ENCODE measurements at places on chromosomes 16 and 17. TPM values are rescaled to one million over a fixed set of nuclear protein-coding genes. Genes with fewer than 3 reads are reported as not detected.
A peak's percentile ranks its signal among the peaks of the same experiment; 100 is the strongest.

DNA sequence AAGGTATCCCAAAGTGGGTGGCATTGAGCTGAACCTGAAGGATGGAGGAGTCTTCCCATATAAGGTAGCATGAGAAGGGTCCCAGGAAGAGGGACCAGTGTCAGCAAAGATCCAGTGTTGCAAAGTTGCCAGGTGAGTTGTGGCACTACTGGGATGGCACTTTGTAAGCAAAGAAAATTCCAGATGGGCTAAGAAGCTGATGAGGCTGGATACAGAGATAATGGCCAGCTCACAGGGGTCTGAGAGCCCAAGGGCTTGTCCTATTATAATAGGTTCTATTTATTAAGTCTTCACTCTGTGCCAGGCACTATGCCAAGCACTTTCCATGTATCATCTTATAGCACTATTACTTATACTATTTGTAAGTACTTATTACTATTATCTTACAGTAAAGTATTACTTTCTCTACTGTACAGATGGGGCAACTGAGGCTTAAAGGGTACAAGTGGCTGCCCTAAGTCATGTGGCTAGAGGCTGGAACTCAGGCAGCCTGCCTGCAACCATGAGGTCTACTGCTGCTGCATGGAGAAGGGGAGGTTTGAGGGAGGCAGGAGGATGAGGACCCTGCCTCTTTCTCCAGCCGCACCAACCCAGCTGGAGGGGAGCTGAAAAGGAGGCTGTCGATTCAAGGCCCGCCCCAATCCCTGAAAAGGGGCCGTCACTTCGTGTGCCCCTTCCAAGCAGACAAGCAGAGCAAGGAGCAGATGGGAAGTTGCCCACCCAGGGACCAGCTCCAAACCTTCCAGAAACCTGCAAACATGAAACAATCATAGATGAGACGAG, 86.5 kb downstream of the C16orf78 start:
- peak; percentile 11 for DNase-seq

- DNase-seq: no peak
Observed at GRCh38 chr17:76755285-76755684, 17.4 kb downstream of the MFSD11 start.

SLC16A13 gene
- 1.4 TPM for polyA plus RNA-seq

GRCh38 chr17:42403150-42403549, 14.9 kb upstream of the STAT3 start:
- no peak for DNase-seq

MYH13 gene
- 0.68 TPM for polyA plus RNA-seq

GRCh38 chr17:58403311-58403710, 14.0 kb downstream of the RNF43 start:
- no peak for DNase-seq

GRCh38 chr16:28211758-28212531, at the start of gene XPO6:
Gene XPO6 (minus strand): TSS chr16:28211965. CDS start chr16:28211368, 597 bp downstream.
- DNase-seq: peak; percentile 99

CLEC19A gene
- polyA plus RNA-seq: not detected

- no peak for DNase-seq
Observed at GRCh38 chr16:50856991-50857390, 115.1 kb downstream of the CYLD start.

FA2H gene
- polyA plus RNA-seq: 16.2 TPM

DNA sequence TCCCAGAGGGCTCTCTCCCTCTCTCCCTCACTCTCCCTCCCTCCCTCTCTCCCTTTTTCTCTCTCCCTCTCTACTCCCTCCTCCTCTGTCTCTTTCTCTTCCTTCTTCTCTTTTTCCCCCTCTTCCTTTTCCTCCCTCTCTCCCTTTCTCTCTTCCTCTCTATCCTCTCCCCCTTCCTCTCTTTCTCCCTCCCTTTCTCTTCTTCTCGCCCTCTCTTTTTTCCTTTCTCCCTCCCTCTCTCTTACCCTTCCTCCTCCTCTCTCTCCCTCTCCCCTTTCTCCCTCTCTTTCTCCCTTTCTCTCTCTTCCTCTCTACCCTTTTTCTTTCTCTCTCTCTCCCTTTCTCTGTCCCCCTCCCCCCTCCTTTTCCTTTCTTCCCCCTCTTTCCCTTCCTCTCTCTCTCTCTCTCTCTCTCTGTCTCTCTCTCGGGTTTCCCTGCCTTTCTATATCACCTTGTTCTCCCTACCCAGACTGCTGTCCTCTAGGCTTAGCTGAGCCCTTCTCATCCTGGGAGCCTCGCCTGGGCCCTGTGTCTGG, 25.8 kb upstream of the TMEM220 start:
- DNase-seq: no peak

DNA sequence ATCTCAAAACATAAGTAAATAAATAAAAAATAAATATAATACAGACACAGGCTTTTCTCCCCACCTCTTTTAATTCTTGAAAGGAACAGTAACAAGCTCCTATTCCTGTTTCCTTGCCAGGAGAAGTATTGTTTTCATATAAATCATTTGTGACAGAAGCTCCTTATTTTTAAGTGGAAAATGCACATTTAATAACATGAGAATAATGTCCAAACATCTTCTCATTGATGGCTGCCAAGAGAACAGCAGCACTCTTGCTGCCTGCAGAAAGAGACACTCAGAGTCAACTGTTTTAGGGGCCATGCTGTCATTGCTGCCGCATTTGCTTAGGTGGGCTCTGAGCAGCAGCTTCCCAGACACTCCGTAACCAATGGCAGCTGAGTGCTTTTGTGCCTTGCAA, 580.1 kb downstream of the WWOX start:
- no peak for DNase-seq

DNA sequence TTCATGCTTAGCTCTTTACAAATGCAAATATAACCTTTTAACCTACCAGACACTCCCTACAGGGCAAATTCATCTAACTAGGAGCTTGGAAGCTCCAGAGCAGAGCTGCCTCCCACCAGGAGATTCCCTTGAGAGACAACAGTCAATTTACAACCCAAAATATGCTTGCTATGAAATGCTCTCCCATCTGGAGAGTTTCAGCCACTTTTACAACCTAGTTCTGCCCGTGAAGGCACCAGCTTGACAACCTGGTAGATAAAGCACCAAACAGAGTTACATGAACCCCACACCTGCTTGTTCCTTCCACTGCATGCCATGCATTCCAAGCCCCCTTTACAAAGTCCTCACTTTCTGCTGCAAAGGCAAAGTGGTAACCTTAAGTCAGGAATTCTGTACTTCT, 215.3 kb upstream of the KIF2B start:
- no peak for DNase-seq

ABCC12 gene
- not detected for polyA plus RNA-seq

DNA sequence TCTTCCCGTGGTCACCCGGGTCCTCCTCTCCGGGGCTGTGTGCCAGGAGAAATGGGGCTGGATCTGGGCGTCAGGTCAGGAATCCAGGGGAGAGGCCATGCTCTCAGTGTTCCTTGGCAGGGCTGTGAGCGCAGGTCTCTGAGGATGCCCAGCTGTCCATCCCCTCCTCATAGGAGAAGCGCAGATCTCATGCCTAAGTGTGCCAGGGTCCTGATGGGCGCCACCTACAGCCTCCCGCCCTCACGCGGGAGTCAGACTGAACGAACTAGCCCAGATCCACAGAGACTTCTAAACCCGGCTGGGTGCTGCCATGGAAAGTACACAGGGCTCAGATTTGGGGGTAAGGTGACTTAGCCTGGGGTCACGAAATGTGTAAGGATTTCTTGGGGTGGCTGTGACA, 24.3 kb downstream of the MGRN1 start:
- DNase-seq: no peak

CD300A gene
- polyA plus RNA-seq: 2.7 TPM

IGF2BP1 gene
- polyA plus RNA-seq: under 0.01 TPM

DNA sequence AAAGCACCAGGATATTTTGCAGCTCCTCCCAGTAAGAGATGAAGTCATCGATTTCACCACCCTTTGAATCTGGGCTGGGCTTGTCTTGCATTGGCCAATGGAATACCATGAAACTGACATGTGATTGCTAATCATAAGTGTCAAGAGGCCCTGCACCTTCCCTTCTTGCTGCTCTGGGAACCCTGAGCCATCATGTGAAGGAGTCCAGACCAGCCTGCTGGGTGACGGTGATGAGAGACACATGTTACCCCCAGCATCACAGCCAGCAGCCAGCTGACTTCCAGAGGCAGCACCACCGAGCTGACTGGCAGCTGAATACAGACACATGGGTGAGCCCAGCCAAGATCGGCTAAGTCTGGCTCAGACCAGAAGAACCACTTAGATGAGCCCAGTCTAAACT, 43.6 kb upstream of the CACNG4 start:
- no peak for DNase-seq

- no peak for DNase-seq
Observed at GRCh38 chr17:73411313-73411747, 99.5 kb upstream of the CDC42EP4 start.

DNA sequence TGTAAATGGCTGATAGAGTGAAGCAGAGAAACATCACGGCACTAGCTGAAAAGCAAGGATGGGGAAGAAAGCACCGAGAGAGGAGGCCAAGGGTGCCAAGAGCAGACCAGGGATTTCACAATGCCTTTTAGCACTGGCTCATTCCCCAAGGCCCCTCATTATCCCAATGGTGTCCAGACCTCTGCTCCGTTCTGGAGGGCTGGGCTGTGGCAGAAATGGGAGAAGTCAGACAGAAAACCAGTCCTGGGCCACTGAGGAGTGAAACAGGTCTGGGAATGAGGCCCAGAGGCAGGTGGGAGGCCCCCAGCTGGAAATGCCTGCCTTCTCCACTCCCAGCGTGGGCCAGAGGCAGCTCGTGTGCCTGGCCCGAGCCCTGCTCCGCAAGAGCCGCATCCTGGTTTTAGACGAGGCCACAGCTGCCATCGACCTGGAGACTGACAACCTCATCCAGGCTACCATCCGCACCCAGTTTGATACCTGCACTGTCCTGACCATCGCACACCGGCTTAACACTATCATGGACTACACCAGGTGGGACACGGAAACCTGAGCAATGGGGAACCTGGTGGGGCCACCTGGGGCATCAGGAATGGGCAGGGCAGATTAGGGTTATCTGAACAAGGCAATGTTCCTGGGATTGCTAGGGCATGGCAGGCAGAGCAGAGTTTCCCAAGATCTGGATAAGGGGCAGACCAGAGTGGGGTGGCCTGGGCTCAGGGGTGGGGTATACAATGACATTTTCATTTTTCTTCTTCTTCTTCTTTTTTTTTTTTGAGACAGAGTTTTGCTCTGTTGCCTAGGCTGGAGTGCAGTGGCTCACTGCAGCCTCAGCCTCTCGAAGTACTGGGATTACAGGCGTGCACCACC, 20.3 kb downstream of the ANKRD40 start:
- DNase-seq: no peak

DNA sequence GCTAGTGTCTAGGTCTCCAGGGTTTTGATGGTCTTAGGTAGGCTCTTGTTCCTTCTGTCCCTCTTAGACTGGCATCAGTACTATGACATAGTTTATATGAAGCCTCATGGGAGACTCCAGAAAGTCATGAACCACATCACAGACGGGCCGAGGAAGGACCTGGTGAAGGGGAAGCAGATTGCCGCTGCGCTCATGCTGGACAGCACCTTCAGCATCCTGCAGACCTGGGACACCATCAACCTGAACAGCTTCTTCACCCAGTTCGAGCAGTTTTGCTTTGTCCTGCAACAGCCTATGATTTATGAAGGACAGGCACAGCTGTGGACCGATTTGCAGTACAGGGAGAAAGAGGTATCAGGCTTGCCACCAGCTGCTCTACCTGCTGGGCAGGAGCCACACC, 34.0 kb downstream of the RNF213 start:
- DNase-seq: no peak

RGS11 gene
- 26.3 TPM for polyA plus RNA-seq

DNA sequence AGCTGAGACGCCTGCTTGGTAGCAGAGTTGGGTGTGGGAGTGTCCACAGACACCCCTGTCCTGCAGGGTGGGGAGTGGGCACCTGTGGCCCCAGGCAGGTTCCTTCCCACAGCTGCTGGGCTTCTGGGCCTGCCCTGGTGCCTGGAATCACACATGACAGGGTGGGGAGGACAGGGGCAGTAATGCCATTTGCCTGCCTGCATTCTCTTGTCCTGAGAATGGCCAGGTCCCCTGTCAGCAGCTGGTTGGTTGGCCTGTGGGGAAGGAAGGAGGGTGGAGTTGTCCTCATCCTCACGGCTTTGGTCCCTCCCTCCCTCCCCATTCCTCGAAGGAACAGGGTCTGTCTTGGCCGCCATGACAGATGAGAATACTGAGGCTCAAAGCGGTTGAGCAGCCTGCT, 5.2 kb downstream of the PRSS53 start:
- peak; percentile 1 for DNase-seq

GRCh38 chr17:78525511-78526160, 51.6 kb downstream of the DNAH17 start:
- no peak for DNase-seq

LRRC36 gene
- 0.37 TPM for polyA plus RNA-seq

GRCh38 chr17:66348584-66349165, 46.3 kb downstream of the PRKCA start:
- peak; percentile 39 for DNase-seq

KCNH4 gene
- not detected for polyA plus RNA-seq

RAB34 gene
- polyA plus RNA-seq: 70.6 TPM

BANP gene
- polyA plus RNA-seq: 10.3 TPM

HCRT gene
- polyA plus RNA-seq: not detected

TP53TG3F gene
- not detected for polyA plus RNA-seq

GRCh38 chr17:42402117-42402516, 13.9 kb upstream of the STAT3 start:
- DNase-seq: peak; percentile 44

GRCh38 chr17:57999010-57999495, 8.0 kb downstream of the SRSF1 start:
- DNase-seq: no peak

Data from stomach (tissue), 19 donors.